ENCODE measurements at places on chromosomes 2 and 18.

GRCh38 chr2:25851740-25852503 is 26.4 kb downstream of the ASXL2 start:
- DNase-seq = peak; percentile 21

DNA sequence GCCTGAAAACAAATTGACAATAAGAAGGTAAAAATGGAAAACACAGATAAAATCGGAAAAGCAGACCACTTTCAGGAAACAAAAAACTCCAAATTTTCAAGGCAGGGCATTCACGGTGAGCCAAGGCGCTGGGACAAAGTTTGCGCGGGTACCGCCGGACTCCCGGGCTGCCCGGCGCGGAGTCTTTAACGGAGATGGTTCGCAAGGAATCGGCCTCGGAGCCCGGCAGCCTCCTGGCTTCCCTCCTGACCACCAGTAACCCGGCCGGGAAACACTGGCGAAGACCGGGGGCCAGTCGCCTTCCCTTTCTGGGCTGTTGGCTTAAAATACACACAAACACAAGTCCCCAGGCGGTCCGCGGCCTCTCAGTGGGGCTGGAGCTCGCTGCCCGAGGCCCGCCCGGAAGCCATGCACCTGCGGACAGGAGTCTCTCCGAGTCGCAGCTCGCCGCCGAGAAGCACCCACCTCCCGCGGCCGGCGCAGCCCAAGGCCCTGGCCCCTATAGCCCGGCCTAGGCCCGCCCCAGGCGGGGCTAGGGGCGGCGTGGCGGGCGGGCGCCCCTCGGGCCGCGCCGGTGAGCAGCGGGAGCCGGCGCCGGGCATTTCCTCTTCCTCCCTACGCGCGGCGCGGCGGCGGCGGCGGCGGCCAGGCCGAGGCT is 622 bp upstream of the KCMF1 start:
- DNase-seq = peak; percentile 57

GRCh38 chr2:225041207-225041850 is 939 bp downstream of the DOCK10 start:
- peak; percentile 36 for DNase-seq

- DNase-seq = peak; percentile 40
Observed at GRCh38 chr18:80109676-80110078, 615 bp downstream of the ADNP2 start.

Measured in GM12892 (cell line).